A549 (cell line): ENCODE measurements at places on chromosomes 5 and 9. TPM values are rescaled to one million over a fixed set of nuclear protein-coding genes. Genes with fewer than 3 reads are reported as not detected.

Gene CCNI2
- polyA plus RNA-seq = 0.07 to 0.26 TPM (median 0.17 TPM) in 3 replicates

Gene SLC4A9
- polyA plus RNA-seq = not detected in 3 replicates

Gene SLC6A7
- polyA plus RNA-seq = not detected in 3 replicates

Gene KCNT1
- not detected in 3 replicates for polyA plus RNA-seq

Gene UBAP2
- polyA plus RNA-seq = 29.5 to 32.9 TPM (median 30.0 TPM) in 3 replicates

Gene ERAP2
- polyA plus RNA-seq = 0.96 to 1.5 TPM (median 1.0 TPM) in 3 replicates

Gene NKD2
- polyA plus RNA-seq = 4.2 to 5.3 TPM (median 4.4 TPM) in 3 replicates

Gene FOXD4L4
- polyA plus RNA-seq = 0.05 to 0.09 TPM in 2 of 3 replicates, not detected in the other

Gene IFNB1
- not detected in 3 replicates for polyA plus RNA-seq

Gene BARHL1
- polyA plus RNA-seq = not detected in 3 replicates
